ENCODE measurements at places on chromosomes 7 and 10.
A peak's percentile ranks its signal among the peaks of the same experiment; 100 is the strongest.

- DNase-seq = no peak
Measured at GRCh38 chr10:48670978-48671913, 13.4 kb upstream of the WDFY4 start.

GRCh38 chr10:3054851-3055199 lies 12.5 kb upstream of the PFKP start:
- DNase-seq = no peak

DNA sequence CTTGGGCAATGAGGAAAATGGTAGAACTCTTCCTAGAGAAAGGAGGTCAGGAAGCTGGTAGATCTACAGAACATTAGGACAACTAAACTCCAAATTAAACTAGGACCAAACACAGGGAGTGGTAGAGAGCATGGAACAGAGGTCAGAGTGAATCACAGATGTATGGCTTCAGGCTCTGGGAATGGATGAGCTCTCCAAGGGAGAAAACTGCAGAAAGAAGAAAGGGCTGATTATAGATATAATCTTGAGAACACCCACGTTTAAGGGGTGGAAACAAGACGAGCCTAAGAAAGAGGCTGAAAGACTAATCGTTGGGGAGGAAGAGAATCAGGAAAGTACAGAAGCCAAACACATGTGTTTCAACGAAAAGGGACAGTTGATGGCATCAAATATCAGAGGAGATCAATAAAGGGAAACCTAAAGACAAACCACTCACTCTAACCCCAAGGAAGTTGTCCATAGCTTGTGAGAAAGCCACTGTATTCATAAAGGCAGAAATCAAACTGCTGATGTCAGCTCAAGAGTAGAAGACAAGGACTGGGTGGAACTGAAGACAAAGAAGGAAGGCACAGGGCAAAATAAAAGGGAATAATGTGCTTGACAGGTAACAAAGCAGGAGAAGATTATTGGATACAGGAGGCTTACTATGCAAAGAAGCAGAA lies 41.4 kb downstream of the NUDCD3 start:
- no peak for DNase-seq

DNA sequence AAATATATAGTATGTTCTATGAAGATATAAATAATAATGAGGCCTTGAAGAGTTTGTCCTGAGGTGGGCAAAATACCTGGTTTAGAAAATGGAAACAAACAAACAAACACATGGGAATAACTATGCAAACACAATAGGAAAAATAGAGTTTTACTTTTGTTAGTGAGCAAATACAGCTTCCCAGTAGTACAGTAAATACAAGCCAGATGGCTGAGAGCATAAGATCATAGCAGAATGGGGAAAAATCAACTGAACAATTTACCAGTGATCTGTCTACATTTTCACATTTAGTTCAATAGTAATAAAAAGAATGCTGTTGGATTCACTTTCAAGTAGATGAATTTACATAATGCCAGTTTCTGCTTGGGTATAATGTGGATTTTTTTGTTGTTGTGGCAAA lies 45.1 kb downstream of the ADD3 start:
- no peak for DNase-seq

DNA sequence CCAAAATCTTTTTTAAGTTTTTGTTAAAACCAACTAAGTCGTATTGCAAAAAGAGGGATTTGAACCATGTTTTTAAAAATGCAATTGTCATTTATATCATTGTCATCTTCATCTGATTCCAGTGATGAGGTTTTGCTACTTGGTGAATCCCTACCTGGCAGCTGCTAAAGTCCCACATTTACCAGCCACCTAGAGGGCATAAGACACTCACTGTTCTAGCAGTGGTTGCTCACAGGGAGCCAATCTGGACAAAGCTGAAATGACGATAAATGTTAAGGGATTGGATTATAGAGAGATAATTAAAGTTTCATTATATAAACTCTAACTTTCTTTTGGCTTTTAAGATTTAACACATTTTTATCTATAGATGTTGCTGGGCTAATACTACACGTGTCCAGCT lies 18.7 kb downstream of the KIFBP start:
- DNase-seq = no peak

GRCh38 chr7:65268782-65269149 lies 104.9 kb upstream of the ZNF92 start:
- no peak for DNase-seq

DNA sequence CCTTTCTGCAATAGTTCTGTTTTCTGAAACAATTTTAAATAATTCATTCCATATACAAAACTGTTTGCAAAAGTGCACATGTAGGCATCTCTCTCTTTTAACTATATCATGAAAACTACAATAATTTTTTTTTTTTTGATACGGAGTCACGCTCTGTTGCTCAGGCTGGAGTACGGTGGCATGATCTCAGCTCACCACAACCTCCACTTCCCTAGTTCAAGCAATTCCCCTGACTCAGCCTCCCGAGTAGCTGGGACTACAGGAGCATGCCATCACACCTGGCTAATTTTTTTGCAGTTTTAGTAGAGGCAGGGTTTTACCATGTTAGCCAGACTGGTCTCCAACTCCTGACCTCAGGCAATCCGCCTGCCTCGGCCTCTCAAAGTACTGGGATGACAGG lies 44.0 kb upstream of the SEMA3A start:
- no peak for DNase-seq

DNA sequence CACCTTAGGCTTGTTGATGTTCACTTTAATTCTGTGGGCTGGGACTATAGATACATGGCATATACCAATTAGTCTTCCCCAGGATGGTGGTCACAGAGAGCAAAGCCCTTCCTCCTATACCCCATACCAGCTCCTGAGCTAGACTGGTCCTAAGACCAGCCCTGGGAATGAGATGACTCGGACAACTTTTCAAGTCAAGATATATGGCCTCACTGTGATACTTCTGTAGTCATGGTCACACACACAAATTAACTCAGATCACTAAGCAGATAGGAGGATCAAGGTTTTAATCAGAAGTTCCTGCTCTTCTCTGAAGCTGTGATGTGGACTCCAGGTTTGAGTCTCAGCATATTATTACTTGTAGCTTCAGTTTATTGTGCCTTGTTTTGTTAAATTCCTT lies 53.1 kb downstream of the SLK start:
- DNase-seq = no peak

- DNase-seq = no peak
Measured at GRCh38 chr10:129755621-129756020, 208.5 kb downstream of the EBF3 start.

DNA sequence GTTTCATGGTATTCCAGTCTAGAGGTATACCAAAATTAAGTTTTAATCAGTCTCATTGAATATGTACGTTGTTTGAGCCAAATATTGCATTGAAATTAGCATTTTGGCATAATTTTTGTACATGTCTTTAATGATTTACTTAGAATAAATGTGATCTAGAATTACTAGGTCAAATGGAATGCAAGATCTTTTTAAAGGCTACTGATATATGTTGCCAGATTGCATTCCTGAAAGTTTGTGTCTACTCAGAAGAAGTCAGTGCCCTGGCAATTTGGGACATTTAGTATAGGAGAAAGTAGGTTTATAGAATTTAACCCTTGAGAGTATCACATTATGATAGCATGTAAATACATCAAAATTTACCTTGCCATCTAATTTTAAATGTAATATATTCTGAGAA lies 32.4 kb downstream of the KMT2E start:
- no peak for DNase-seq

- no peak for DNase-seq
Measured at GRCh38 chr10:122089311-122090017, 100.5 kb downstream of the TACC2 start.

GRCh38 chr10:20020677-20021076 lies 204.4 kb downstream of the PLXDC2 start:
- no peak for DNase-seq

GRCh38 chr7:149599636-149600206 lies 102.1 kb upstream of the ZNF746 start:
- no peak for DNase-seq

- DNase-seq = no peak
Measured at GRCh38 chr10:92850185-92850584, 1.9 kb downstream of the EXOC6 start.

DNA sequence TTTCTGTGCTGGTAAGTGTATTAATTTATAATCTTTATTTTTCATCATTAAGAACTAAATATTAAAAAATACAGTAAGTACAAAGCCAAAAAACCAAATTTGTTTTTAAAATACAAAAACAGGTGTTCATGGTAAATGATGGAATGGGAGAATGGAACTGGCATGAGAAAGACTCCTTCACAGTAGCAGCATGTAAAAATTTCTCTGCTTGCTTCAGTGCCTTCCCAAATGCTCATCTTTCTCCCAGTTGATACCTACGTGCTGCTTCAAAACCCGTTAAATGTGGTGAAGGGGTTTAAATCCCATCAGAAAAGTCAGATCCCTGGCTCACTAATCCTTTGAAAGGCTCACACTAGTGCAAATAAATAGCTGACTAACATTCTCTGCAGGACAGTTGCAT lies 4.2 kb downstream of the RNF133 start:
- peak; percentile 73 for DNase-seq

- no peak for DNase-seq
Measured at GRCh38 chr10:47255033-47255813, 44.8 kb upstream of the GDF10 start.

DNA sequence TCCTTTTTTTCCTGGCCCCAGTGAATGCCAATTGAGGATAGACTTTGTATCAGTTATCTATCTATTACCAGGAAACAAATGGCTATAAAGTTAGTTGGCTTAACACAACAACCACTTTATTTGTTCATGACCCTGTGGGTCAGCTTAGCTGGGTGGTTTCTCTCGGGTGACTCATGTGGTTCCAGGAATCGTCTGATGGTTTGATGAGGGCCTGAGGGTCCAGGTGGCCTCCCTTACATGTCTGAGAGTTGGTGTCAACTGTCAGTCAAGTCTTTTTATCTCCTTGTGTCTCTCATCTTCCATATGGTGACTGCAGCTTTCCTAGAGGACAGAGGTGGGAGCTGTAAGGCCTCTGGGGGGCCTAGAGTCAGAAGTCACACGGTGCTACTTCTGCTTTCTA lies 15.3 kb upstream of the MAPK8 start:
- DNase-seq = peak; percentile 24

GRCh38 chr7:24741679-24742505 lies 15.4 kb downstream of the GSDME start:
- no peak for DNase-seq

DNA sequence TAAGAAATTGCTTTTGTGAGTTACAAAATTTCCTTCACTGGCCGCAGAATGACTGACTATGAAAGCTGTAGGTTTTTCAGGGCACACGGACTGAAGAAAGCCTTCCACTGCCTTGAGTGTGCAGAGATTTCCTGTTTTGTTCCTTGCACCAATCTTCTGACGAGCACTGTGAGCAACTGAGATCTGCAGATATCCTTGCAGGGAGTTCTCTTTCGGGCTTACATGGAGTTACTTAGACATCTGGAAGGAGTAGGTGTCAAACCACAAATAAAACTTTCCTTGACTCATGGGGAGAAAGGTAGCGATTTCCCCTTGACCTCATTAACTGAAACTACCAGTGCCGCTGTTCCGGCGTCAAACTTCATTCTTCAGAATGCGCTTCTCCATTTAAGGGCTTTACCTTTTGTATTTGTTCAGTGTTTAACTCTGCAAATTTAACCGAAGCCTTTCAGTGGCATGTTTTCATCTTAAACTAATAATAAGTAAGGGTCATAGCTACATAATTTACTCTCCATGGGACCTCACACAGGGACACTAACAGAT lies 1175.3 kb downstream of the GATA3 start:
- DNase-seq = no peak

DNA sequence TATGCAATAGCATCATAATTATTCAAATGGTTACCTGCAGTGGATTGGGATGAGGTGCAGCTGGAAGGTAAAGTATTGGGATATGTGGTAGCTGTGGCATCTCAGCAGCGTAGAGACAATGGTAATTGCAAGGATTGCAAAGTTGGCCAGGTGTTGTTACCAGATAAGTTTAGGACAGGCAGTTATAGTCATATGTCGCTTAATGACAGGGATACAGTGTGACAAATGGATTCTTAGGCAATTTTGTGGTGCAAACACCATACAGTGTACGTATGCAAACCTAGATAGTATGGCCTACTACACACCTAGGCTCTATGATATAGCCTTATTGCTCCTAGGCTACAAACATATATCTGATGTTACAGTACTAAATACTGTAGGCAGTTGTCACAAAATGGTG lies 163.5 kb upstream of the LYZL2 start:
- no peak for DNase-seq

- no peak for DNase-seq
Measured at GRCh38 chr7:11935905-11936304, 103.9 kb upstream of the THSD7A start.

DNA sequence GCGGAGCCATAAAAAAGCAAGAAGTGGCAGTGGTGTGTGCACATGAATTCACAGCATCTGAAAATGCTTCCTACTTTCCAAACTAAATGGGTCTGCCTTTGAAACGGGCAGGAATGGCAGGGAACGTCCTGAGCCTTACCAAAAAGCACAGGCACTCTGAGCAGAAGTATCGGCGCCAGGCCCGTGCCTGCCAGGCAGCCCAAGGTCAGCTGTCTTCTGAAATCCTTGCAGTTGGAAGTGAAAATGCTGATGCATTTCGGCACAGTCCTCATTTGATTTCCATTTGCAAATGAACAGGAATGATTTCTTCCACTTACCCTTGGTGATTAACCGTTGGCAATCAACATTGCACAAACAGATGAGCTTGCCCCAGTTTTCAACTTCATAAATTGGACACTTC lies 47.6 kb upstream of the MNX1 start:
- no peak for DNase-seq

DNA sequence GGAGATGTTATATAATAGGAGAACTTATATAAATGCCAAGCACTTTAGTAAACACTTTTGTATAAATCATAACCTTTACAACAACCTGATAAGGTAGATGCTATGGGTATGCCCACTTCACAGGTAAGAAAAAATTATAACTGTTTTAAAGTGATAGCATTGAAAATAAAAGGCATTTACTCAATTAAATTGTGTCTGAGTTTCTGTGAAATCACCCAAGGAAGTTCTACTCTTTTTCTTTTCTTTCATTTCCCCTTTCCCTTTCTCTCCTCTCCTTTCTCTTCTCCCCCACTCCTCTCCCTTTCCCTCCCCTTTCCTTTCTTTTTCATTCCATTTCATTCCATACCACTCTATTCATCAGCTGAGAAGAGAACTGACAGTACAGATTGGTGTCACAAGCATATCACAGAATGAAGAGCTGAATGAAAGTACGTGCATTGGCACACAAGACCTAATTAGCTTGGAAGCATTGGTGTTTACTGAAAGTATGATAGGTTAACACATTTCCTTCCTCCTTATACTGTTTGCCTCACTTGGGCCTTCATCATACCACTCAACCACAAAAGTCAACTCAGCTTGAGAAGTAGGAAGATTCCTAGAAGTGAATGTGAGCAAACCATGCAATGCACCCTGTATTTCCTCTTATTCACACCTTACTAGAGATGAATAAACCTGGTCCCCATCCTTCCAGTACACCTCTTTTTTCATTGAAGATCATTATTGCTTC lies 117.9 kb upstream of the AGR3 start:
- DNase-seq = no peak

GRCh38 chr10:97882142-97883091 lies 32.8 kb downstream of the GOLGA7B start:
- no peak for DNase-seq

GRCh38 chr10:11603741-11604140 lies 7.7 kb downstream of the USP6NL start:
- DNase-seq = no peak
